ENCODE measurements at places on chromosomes 3 and 15.

DNA sequence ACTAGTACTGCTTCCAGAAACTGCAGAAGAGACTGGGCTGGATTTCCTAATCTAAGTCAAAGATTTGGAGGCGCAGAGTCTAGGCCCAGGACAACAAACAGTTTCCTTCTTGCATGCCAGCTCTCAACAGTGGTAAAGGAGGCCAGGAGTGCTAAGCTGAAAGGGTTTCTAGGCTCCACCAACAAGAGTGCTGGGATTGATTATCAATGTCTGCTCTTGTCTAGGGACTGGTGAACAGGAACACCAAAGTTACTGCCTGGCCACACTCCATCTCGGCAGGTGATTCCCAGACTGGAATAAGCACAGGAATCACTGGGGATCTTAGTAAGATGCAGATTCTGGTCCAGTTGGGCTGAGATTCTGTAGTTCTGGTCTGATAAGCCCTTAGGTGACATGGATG is 22.8 kb upstream of the FGD5 start:
- DNase-seq: no peak

DNA sequence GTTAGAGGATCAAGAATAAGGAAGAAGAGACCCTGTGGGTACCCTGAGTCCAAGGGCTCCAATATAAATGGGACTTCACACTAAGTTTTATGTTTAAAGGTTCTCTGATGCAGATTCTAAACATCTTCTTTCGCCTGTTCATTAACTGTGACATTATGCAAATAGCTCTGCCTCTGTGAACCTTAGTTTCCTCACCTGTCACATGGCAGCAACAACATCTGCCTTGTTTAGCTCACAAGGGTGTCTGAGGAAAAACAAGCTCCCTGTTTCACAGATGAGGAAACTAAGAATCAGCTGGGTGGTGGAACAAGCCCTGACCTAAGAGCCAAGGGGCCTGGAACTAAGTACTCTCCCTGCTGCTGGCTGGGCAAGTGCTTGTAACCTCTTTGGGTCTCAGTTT is 40.8 kb downstream of the GOLGA6L1 start:
- no peak for DNase-seq

DNA sequence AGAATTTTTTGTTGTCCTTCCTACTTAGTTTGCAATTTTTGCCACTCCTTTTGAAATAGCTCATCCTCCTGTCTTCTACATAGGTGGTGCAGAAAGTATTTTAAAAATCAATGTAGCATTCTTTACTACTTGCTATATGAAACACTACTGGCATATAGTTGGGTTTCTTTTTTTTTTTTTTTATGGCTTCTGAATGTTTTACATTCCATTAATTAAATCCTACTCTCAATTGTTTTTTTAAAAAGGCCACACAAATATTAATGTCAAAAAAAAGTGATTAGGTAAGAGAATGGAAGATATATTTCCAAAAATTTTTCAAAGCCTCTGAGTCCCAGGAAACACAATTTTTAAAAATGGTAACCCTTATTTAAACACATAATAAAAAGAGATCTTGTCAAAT is 262.6 kb downstream of the MAGI1 start:
- no peak for DNase-seq

- no peak for DNase-seq
Measured at GRCh38 chr3:5456199-5456598, 268.7 kb downstream of the EDEM1 start.

DNA sequence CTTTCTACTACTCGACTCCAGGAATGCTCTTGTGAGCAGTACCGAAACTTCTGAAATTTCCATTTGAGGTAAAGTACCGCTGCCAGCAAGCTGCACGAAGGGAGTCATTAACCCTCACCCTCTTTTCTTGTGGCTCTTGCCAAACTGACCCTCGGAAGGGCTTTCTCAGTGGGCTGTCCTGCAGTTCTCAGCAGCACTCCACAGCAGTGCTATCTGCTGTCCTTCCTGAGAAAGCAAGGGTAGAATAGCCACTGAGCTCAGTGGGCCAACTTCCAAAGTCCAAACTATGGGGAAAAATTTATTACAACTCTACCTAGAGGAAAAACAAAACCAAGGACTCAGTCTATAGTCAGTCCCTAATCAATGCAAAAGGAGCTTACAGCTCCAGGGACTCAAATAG is 38.5 kb upstream of the COL8A1 start:
- no peak for DNase-seq

DNA sequence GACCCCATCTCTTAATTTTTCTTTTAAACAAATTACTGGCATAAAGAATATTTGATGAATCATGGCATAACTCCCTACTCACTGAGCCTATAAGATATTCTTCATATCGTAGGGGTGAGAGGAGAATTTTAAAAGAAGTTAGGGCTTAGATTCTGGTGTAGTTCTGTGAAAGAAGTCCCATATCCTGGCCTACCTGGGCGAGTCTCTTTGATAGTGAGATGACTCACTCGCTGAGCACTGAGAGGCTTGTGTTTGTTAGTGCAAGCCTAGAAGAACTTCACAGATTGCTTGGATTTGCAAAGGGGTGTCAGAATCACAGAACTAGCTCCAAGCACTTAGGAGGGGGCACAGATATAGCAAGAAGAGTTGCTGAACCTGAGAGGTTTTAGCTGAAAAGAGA is 133.8 kb upstream of the TMC3 start:
- no peak for DNase-seq

DNA sequence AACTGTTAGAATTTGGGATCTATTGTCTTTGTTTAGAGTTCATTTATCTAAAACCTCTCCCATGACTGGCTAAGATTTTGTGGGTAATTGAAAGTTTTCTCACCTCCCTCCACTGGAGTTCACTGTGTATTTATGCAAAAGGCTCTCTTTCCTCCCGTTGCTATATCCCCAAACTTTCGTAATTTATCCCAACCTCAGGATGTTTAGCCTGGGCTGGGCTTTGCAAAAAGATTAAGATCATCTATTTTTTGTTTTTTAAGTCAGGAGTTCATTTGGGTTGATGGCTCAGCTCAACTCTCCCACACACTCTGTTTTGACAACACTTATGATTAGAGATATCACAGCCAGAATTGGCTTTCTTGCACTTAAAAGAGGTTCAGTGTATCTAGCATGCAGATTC is 27.0 kb downstream of the SUCNR1 start:
- DNase-seq: no peak

- DNase-seq: no peak
Measured at GRCh38 chr3:94349310-94349878, 286.5 kb downstream of the NSUN3 start.

- no peak for DNase-seq
Measured at GRCh38 chr3:190305406-190305805, 16.8 kb downstream of the CLDN1 start.

DNA sequence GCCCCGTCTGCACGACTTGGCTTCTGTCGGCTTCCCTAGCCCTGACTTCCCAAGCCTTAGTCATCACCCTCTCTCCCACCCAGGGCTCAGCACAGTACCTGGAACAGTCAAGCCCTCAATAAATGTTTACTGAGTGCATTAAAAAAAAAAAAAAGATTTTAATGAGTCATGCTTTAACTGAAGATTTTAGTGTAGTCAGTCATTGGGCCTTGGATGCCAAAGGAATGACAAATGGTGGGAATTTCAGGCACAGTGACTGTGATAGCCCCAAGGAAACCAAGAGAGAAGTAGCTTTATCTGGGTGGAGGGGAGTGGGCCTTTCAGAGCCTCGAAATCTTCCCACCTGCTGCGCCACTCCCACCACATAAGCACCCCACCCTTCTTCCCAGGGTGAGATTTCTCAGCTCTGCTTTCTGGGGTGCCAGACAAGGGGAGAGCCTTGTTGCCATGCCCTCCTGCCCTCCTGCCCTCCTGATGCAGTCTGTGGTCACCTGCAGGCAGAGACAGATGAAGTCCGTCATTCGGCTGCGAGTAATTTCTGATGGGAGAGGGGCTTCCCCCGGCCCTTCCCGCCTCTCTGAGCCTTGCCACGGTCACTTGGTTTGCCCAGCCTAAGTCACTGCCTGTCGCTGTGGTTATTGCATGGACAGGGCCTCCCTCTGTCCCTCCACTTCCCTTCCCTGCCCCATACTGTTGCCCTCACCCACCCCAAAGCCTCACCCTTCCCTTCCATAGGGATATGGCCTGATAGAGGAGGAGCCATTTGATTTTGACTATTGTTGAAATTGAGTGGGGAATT is 41.8 kb downstream of the SMAD3 start:
- no peak for DNase-seq

DNA sequence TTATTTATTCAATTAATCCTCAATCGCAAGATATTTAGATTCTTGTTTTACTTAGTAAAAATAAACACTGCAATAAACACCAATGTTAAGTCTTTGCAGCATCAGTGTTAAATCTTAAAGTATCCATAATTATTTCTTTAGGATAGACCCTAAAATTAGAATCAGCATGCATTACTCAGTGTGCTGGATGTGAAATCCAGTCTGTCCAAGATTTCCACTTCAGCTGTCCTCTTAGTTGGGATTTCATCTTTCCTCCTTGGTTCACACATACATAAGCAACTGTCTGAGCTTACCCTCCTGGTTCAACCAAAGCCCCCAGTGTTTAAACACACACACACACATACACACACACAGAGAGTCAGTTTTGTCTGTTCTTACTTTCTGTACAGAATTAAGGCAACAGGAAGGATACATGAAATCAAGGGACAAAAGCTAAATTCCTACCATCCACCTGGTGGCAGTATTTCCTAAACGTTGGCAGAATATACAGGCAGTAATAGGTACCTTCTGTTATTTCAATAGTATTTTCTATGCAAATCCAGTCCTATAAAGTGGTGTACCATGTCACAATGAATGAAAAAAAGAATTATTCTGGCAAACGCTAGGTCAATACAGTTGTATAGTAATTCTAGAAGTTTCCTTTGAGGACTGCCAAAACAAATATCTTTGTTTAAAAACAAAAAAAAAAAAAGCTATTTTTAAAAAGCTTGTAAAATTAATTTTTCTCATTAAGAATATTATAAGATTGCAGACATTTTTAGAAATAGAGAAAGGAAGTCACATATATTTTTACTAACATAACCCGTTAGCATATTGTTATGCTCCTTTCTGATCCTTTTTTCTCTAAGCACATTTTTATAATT is 27.3 kb upstream of the DMXL2 start:
- DNase-seq: peak; percentile 8

GRCh38 chr3:197802779-197803459 is 11.9 kb downstream of the LRCH3 start:
- DNase-seq: no peak

DNA sequence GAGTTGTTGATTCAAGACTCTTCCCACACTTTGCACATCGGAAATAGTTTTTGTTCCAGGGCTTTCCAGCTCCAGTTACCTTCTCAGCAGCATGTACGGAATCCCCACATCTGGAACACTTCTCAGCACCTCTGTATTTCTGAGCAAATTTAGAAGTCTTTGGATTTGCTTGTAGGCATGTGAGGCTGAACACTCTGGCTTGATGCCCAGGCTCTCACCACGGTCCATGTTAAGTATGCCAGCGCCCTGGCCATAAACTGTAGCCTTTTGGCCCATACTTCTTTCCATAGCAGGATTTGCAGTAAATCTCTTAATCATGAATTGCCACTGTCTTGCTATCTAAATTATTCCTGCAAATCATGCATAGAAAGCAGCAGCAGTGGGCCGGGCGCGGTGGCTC is 24.4 kb downstream of the ATP2C1 start:
- DNase-seq: no peak

GRCh38 chr3:177725165-177725564 is 527.9 kb upstream of the TBL1XR1 start:
- no peak for DNase-seq
